ENCODE measurements at places on chromosomes 11 and 22.

GRCh38 chr11:83025267-83025704 is 46.4 kb downstream of the RAB30 start:
- DNase-seq, result no peak

- DNase-seq, result no peak
These were observed 42.8 kb upstream of the YWHAH start for GRCh38 chr22:31901388-31902137.

DNA sequence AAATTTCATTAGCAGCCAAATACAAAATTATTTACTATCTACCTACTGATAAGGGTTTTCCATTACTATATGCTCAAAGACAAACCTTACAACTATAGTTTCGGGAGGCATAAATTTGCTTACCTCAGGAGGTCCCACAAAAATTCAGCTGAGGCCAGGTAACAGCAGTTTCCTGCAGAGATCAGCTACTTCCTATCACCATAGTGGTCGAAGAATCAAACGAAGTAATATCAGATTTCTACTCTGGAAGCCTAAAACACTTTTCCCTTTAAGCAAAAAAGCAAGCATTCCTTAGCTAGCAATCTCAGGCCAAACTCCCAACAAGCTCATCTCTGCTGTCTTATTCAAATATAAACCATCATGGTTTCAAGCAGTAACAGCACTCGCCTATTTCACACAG is 3.1 kb downstream of the NAP1L4 start:
- DNase-seq, result peak; percentile 34

GRCh38 chr11:120786206-120786735 is 237.6 kb upstream of the TBCEL start:
- DNase-seq, result no peak

- DNase-seq, result no peak
These were observed 20.8 kb downstream of the TUBGCP6 start for GRCh38 chr22:50224071-50224470.

DNA sequence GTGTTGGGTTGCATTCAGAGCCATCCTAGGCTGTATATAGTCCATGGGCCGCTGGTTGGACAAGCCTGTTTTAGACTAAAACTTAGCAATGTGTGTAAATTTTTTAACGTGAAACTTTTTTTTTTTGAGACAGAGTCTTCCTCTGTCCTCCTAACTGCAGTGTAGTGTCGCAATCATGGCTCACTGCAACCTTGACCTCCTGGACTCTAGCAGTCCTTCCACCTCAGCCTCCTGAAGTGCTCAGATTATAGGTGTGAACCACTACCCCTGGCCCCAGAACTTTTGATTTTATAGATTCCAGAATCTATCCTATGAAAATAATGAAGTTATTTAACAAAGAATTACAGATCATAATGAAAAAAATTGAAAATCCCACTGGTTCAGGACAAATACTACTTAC is 29.9 kb upstream of the PANX2 start:
- DNase-seq, result no peak

DNA sequence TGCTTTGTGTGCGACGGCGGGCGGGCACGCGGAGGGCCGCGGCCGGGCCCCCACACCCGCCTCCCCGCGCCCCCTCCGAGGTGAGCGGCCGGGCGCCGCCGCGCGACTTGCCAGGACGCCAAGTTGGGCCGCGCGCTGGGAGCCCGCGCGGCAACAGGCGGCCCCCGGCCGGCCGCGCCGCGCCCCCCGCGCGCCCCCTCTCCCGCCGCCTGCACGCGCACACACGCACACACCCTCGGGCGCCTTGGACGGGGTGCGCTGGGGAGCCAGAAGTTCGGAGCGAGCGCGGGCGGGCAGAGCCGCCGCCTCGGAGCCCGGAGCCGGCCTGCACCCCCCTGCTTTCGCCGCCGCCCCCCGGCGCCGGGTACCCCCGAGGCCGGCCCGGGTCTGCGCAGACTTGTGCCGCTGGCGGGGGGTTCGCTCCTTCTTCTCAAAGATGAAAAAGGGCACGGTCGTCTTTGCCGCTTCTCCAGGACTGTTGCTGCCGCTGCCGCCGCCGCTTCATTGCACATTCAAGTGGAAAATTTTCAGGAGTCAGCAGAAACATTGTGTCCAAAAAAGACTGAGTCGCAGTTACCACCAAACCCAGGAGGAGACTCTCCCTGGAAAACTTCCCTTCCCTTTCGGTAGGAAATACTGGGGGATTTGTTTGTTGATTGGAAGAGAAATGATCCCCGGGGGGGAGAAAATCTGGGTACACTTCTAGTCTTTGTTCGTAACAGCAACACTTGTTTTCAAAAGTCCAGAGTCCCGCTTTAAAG is 895 bp downstream of the TEAD1 start:
- DNase-seq, result no peak

DNA sequence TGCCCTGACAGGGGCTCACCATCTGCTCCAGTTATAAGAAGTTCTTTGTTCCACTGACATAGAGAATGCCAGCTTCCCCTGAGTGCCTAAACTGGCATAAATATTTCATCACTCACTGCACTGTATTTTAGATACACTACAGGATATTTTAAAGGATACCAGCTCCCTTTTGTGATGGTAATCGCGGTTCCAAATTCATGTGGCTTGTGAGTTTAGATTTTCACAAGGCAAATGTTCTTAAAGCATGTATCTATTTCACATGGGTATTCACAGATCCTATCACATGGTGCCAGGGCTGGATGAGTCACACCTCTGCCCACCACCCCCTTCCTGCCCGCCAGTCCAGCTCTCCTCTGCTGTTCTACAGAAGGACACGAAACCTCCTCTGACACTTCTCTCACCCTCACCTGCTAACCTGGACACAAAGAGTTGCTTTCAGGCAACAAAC is 105.5 kb downstream of the KCNC1 start:
- no peak for DNase-seq

DNA sequence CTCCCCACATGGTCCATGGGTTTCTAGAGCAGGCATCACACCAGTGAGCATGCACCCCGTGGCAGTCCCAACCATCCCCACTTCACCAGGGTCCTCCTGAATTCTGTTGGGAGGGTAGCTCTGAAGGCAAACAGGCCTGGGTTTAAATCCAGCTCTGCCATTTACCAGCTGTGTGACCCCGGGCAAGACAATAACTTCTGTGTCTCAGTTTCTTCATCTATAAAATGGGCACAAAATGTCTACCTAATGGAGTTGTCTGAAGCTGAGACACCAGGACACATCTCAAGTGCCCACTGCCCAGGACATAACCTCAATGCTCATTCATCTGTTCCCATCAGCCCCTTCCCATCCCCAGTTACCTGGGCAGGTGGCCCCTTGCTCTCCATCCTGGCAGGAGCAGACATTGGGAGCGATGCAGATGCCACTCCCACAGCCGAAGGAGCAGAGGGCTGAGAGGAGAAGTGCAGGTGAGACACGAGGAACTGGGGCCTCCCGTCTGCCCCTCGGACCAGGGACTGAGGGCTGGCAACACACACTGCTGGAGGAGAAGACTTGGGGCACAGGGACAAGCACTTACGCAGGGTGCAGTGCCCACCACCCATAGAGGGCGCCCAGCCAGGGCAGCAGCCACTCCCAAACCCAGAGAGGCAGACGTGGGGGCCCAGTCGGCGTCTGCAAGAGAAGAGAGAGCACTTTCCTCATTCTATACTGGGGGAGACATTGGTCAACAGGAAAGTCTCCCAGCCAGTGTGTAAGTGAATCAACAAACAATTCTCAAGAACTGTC is 4.0 kb downstream of the VWCE start:
- no peak for DNase-seq

DNA sequence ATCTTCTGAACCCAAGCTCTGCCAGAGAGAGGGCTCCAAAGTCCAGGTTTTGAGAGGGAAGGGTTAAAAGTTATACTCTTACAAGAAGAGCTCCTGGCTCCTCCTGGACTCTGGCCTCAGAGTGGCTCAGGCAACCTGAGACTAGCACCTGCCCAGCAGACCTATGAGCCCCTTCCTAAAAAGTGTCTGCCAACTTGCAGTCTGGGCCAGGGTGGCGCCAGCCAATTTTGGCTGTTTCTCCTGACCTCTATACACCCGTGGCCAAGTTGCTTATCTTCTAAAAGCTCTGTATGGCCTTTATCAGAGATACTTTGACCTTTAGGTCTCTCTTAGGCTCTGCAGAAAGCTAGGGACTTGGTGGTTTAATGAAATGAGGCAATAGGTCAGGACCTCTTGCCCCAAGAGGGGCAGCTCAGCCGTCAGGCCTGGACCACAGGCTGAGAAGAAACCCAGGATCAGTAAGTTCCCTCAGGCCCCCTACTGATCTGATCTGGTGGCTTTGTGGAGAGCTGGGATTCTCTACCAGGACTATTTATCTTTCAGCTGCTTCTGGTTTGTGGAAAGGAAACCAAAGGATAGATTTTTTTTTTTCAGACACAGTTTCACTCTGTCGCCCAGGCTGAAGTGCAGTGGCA is 10.3 kb upstream of the UCP3 start:
- DNase-seq, result no peak

GRCh38 chr22:27133681-27134314 is 476.4 kb downstream of the MIAT start:
- DNase-seq, result no peak

DNA sequence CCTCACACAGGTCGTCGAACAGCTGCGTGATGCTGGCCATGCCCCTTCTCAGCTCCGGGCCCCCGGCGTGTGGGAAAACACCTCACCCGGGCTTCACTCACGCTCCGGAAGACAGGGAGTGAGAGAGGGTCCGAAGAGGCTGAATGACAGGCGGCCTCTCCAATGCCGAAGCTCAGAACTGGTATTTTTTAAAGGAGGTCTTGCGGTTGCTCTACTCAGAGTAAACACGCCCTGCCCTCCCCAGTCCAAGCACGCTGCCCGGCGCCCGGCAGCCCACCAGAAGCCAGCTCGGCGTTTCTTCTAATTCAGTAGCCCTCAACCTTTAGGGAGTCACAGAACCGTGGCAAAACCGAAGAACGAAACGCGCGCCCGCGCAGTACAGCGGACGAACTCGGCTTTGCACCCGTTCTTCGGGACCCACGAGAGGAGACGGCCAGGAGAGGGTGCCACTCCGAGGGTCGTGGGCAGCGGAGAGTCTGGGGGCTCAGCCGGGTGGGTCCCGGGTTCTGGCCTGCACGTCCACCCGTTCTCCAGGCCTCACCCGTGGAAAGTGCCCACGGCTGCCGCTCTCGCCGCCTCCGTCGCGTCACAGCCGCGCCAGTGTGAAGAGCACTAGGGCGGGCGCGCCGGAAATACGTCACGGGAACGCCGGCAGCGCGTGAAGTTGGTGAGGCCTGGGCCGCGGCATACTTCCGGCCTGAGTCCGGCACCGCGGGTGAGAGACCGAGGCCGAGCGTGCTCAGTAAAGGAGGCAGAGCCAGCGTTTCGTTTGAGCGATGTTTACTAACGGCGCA is at the start of gene TUBGCP6:
Gene TUBGCP6 (minus strand): TSS at position 604 of the 794 bp plus-strand sequence. CDS start 564 bp downstream, at position 40.
- peak; percentile 76 for DNase-seq

GRCh38 chr22:32794449-32795213 is 6.9 kb upstream of the TIMP3 start:
- DNase-seq, result no peak

GRCh38 chr11:31712851-31713250 is 98.3 kb downstream of the PAX6 start:
- no peak for DNase-seq

- no peak for DNase-seq
These were observed 227.2 kb upstream of the ARHGAP20 start for GRCh38 chr11:110939471-110939870.

- no peak for DNase-seq
These were observed 2.2 kb downstream of the LRFN4 start for GRCh38 chr11:66858939-66859685.

DNA sequence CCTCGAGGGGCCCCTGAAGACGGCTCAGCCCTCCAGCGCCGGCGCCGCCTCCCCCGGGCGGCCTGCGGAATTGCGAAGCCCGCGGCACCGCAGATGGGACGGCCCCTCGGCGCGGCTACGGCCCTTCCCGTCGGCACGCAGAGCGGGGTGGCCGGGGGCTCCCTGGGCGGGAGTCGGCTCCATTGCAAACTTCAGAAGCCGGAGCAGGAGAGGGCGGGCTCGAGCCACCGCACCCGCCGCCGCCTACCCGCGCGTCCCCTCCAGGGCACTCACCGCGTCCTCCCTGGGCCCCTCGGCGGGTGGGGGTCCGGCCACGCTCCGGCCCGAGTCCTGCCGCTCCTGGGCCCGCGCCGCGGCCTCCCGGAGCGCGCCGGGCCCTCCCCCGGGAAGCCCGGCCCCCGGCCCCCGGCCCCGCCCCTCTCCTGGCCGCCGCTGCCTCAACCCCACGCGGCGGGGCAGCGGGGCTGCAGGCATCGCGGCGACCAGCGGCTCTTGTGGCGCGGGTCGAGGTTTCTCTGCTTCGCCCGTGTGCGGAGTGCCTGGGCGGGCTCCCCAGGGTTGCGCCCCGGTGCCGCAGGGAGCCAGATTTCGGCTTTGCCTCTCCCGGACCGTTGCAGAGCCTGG is at the start of gene PACSIN3:
Gene PACSIN3 (minus strand): TSS at position 359 of the 624 bp plus-strand sequence. CDS start 3,707 bp downstream, outside the sequence.
- no peak for DNase-seq

DNA sequence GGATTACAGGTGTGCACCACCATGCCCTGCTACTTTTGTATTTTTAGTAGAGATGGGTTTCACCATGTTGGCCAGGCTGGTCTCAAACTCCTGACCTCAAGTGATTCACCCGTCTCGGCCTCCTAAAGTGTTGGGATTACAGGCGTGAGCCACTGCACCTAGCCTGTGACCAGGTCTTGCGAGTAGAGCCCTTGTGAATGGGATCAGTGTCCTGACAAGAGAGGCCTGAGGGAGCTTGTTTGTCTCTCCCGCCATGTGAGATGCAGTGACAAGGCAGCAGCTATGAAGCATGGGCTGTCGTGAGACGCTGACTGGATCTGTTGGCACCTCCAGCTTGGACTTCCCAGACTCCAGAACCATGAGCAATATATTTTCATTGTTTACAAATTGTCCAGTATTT is 69.3 kb downstream of the LRRC32 start:
- DNase-seq, result no peak

GRCh38 chr11:86214710-86215109 is 29.8 kb upstream of the EED start:
- no peak for DNase-seq

GRCh38 chr11:43377389-43377788 is 18.7 kb downstream of the TTC17 start:
- no peak for DNase-seq

GRCh38 chr11:21428796-21429195 is 759.4 kb downstream of the NELL1 start:
- DNase-seq, result no peak

- DNase-seq, result no peak
These were observed 10.4 kb upstream of the SYT8 start for GRCh38 chr11:1824221-1825038.

GRCh38 chr11:86810288-86810687 is 9.9 kb downstream of the PRSS23 start:
- no peak for DNase-seq

DNA sequence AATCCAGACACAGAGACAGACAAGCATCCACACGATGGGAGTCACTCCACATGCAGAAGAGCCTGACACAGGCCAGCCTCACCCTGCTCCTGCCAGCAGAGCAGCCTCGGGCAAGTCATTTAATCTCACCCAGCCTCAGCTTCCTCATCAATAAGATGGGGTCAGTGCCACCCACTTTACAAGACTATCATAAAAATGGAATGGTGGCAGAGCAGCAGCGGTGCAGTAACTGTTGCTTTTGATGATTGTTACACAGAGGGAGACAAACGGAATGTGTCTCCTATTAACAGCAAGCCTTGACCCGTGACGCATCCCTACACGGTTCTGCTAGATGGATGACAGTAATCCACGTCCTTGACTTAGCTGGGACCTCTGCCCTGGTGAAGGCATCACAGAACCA is 26.0 kb upstream of the ARFGAP3 start:
- DNase-seq, result no peak

GRCh38 chr11:15821451-15821850 is 534.9 kb downstream of the SOX6 start:
- DNase-seq, result no peak
